ENCODE measurements at places on chromosomes 5 and 9.

DNA sequence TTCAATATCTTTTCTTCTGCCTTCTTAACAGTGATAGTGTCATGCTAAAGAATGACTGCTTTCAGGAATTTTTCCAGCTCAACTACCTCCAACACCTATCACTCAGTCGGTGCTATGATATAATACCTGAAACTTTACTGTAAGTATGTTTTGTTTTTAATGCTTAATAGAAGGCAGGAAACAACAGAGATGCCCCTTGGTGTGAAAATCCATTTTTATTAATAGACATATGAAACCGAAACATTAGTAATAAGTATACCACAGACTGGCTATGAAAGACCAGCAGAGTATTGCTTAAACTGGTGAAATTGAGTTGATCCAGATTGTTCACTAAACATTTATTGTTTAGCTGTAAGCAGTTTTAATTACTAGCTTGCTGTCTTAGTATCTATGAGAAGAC lies 25.2 kb downstream of the SKP2 start:
- no peak for DNase-seq

- no peak for DNase-seq
These were observed 1.1 kb downstream of the LURAP1L start for GRCh38 chr9:12775679-12776512.

- DNase-seq, result no peak
These were observed 285.7 kb upstream of the TUT7 start for GRCh38 chr9:86639899-86640379.

DNA sequence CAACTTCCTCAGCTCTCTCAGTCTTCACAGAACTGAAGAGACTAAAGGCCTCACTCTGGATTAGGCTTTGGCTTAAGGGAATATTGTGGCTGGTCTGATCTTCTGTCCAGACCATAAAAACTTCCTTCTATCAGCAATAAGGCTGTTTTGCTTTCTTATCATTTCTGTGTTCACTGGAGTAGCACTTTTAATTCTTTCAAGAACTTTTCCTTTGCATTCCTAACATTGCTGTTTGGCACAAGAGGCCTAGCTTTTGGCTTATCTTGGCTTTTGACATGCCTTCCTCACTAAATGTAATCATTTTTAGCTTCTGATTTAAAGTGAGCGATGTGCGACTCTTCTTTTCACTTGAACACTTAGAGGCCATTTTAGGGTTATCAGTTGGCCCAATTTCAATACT lies 88.7 kb upstream of the ACOT12 start:
- DNase-seq, result no peak

DNA sequence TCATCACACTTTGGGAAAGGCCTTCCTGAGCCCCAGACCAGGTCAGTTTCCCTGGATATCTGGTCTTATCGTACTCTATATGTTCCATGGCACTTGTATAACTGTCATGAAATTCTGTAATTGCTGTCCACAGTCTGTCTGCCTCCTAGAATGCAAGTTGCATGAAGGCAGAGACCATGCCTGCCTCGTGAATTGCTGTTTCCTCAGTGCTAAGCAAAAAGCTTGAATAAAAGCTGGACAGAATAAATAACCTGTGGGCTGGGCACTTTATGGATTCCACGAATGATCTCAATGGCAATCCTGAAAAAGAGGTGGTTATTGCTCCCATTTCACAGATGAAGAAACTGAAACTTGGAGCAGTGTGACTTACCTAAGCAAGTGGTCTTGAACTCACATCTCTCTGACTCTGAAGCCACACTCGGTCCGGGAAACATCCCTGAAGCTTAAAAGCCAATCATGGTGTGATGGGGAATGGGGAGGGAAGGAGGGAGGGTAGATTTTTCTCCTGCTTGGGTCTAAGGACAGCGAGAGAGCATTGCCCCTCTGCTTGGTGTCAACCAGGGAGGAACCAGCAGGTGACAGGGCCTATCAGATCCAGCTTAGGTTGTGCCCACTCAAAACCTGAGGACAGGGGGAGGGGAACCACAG lies 13.2 kb upstream of the LHX2 start:
- DNase-seq, result no peak

- DNase-seq, result no peak
These were observed 426.5 kb upstream of the CD180 start for GRCh38 chr5:67623078-67623477.

- no peak for DNase-seq
These were observed 160.2 kb downstream of the DENND1A start for GRCh38 chr9:123769719-123770118.

DNA sequence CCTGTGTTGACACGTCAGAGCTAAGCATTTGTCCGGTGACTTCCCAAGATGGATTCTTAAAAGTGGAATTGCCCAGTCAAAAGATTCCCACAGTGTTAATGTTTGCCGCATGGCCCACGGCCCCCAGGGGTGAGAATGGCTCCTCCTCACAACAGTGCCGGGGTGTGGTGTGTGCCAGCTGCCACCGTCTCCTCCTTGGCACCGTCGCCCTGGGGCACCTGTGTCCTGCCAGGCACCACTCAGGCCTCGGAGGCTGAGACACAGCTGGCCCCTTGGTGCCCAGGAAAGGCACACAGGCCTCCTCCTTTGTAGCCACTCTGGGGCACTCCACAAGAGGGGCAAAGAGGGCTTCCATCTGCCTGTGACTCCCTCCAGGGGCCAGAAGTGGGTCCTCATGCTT lies 4.3 kb downstream of the KCNT1 start:
- no peak for DNase-seq

GRCh38 chr5:146653560-146653959 lies 137.6 kb upstream of the GPR151 start:
- no peak for DNase-seq

DNA sequence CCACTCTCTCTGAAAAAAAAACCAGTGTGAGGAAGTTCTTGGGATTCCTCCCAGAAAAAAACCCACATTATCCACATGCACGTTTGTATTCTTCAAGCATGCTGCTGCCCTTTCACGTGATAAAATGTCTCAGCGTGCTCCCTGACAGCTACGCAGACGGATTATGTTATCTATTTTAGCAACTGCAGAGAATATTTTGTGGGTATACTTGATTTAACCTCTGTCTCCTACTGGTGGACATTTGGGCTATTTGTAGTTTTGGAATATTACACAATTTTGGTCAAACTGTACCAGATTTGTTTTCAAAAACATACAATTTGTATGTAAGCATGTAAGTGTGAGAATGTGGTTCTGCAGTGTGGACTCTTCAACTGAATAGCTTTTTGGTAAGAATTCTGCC lies 10.7 kb downstream of the PRRC2B start:
- DNase-seq, result no peak

DNA sequence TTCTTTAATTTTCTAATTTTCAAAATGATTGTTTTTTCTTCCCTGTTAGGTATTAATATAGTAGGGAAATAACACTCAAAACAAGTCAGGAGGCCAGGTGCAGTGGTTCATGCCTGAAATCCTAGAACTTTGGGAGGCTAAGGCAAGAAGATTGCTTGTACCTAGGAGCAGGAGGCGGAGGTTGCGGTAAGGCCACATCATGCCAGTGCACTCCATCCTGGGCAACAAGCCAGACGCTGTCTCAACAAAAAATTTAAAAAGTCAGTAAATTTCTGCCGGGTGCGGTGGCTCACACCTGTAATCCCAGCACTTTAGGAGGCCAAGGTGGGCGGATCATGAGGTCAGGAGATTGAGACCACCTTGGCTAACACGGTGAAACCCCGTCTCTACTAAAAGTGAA lies 10.2 kb upstream of the CDK7 start:
- no peak for DNase-seq

All from stimulated activated CD8-positive, alpha-beta memory T cell treated with anti-CD3 and anti-CD28 coated beads, Interleukin-7, amount 100 ng/mL, for 1 hour (primary cell).